Cardiac muscle cell (in vitro differentiated cells and primary cell): ENCODE measurements at places on chromosomes 3 and 15.
A peak's percentile ranks its signal among the peaks of the same experiment; 100 is the strongest.

DNA sequence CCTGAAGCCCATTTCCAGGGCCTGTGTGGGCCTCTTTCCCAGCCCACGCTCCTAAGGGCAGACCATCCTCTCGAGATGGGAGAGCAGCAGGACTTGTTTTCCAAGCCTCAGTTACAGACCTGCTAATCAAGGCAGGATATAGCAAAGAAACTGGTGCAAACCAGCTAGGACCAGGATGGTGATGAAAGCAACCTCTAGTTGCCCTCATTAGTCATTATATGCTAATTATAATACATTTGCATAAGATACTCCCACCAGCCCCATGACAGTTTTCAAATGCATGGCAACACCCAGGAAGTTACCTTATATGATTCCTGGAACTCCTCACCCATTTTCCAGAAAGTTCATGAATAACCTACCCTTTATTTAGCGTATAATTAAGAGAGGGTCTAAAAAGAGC, 34.4 kb upstream of the TRH start:
- no peaks in the 10 kb centered on the region for H3K36me3 ChIP-seq
- no peak overlapping the region for H3K4me3 ChIP-seq
- H3K4me1 ChIP-seq, result no peaks in the 10 kb centered on the region

DNA sequence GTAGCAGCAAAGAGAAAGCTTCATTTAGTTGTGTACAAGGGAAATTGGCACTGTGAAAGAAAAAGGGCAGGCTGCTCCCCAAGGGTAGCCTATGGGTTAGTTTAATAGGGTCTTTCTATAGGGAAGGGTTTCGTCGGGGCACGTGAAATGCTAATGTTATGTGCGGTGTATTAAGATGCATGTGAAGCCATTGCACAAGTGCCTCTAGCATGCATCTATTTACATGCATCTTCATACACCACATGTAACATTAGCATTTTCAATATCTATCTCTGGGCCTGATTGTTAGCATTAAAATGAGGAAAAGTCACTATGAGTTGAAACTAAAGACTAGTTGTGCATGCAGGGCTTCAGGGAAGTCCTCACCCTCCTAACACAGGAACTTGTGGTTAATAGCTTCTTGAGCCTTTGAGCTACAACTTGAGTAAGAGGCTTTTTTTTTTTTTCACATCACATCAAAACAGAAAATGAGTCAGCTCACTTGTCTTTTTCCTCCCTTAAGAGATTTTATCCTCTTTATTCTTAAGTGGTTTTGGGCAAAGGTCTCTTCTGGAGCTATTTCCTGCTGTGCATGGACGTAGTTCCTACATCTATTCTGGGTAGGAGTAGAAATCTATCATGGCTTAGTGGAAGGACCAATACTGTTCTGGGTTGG, 613.4 kb downstream of the ZPLD1 start:
- H3K4me3 ChIP-seq, result no peak overlapping the region

GRCh38 chr3:97940034-97940433, 32.2 kb downstream of the RIOX2 start:
- no peak overlapping the region for H3K4me3 ChIP-seq
- no peaks in the 10 kb centered on the region for H3K27me3 ChIP-seq
- no peak overlapping the region for H3K27ac ChIP-seq
- no peak for DNase-seq
- H3K36me3 ChIP-seq, result peaks cover 48% of the 10 kb centered on the region

GRCh38 chr3:51384055-51384725, 901 bp upstream of the MANF start:
- no peaks in the 10 kb centered on the region for H3K27me3 ChIP-seq
- peak overlapping the region; percentile 95 for H3K27ac ChIP-seq
- H3K36me3 ChIP-seq, result peaks cover 3% of the 10 kb centered on the region
- H3K4me1 ChIP-seq, result peaks cover 13% of the 10 kb centered on the region

GRCh38 chr15:31326875-31327668, 437 bp downstream of the KLF13 start:
- peak overlapping the region; percentile 69 for H3K27ac ChIP-seq
- no peaks in the 10 kb centered on the region for H3K27me3 ChIP-seq
- no peaks in the 10 kb centered on the region for H3K36me3 ChIP-seq
- peak overlapping the region; percentile 95 for H3K4me3 ChIP-seq
- DNase-seq, result peak; percentile 77
- peaks cover 15% of the 10 kb centered on the region for H3K4me1 ChIP-seq

GRCh38 chr15:87154761-87155160, 1075.1 kb downstream of the AGBL1 start:
- peak; percentile 2 for DNase-seq
- no peaks in the 10 kb centered on the region for H3K27me3 ChIP-seq
- no peaks in the 10 kb centered on the region for H3K36me3 ChIP-seq
- no peak overlapping the region for H3K4me3 ChIP-seq

GRCh38 chr15:74451322-74451721, 9.6 kb downstream of the UBL7 start:
- no peak overlapping the region for H3K4me3 ChIP-seq
- H3K36me3 ChIP-seq, result peaks cover 51% of the 10 kb centered on the region
- no peaks in the 10 kb centered on the region for H3K27me3 ChIP-seq
- H3K27ac ChIP-seq, result no peak overlapping the region
- H3K4me1 ChIP-seq, result no peaks in the 10 kb centered on the region

- H3K4me3 ChIP-seq, result no peak overlapping the region
- peaks cover 28% of the 10 kb centered on the region for H3K36me3 ChIP-seq
- no peaks in the 10 kb centered on the region for H3K27me3 ChIP-seq
- H3K27ac ChIP-seq, result no peak overlapping the region
- no peak for DNase-seq
Measured at GRCh38 chr3:193617628-193618027, 24.6 kb downstream of the OPA1 start.

- H3K27ac ChIP-seq, result no peak overlapping the region
- DNase-seq, result no peak
- no peaks in the 10 kb centered on the region for H3K4me1 ChIP-seq
- no peaks in the 10 kb centered on the region for H3K27me3 ChIP-seq
Measured at GRCh38 chr3:54191220-54191619, 68.9 kb downstream of the CACNA2D3 start.

GRCh38 chr3:170689296-170689829, 103.5 kb upstream of the SLC7A14 start:
- H3K4me1 ChIP-seq, result no peaks in the 10 kb centered on the region
- no peak overlapping the region for H3K4me3 ChIP-seq
- H3K36me3 ChIP-seq, result no peaks in the 10 kb centered on the region
- H3K27me3 ChIP-seq, result no peaks in the 10 kb centered on the region
- H3K27ac ChIP-seq, result no peak overlapping the region

GRCh38 chr3:97636465-97636864, 128.1 kb upstream of the ARL6 start:
- DNase-seq, result no peak
- H3K4me1 ChIP-seq, result no peaks in the 10 kb centered on the region
- H3K27ac ChIP-seq, result no peak overlapping the region
- H3K36me3 ChIP-seq, result no peaks in the 10 kb centered on the region

DNA sequence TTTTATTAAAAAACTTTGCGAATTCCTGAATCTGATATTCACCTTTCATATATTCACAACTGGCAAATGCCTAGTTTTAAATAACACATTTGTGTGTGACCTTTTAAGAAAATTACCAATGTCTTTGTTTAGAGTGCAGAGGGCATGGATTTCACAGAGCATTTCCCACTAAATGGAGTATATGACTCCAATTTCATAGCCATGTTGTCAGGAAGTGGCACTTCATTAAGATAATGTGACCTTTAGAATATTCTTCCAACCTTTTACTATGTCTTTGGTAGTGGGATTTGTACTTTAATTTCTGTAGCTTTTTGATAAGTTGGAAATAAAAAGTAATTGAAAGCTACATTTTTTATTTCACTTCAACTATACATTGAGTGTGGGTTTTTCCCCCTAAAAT, 188.7 kb downstream of the NAALADL2 start:
- no peak overlapping the region for H3K27ac ChIP-seq
- no peak for DNase-seq
- no peaks in the 10 kb centered on the region for H3K36me3 ChIP-seq
- no peak overlapping the region for H3K4me3 ChIP-seq
- no peaks in the 10 kb centered on the region for H3K4me1 ChIP-seq

DNA sequence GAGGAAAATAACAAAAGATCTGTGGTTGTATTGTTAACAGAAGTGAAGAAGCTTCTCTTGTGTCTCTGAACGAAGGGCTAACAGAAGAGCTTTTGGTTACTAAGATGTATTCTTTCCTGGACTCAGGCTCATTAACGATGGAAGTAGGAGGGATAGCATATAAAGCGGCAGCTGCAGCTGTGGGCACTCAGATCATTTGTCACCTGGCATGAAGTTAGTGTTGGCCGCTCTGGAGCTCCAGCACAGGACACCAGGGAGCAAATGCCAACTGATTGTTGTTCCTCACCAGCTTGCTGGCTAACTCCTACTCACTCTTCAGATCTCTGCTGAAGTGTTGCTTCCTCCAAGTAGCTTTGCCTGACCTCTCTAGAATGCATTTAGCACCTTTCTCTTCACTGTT, 15.5 kb upstream of the SLITRK3 start:
- H3K36me3 ChIP-seq, result no peaks in the 10 kb centered on the region
- H3K27me3 ChIP-seq, result peaks cover 11% of the 10 kb centered on the region
- no peak overlapping the region for H3K27ac ChIP-seq
- H3K4me1 ChIP-seq, result no peaks in the 10 kb centered on the region
- no peak for DNase-seq
- no peak overlapping the region for H3K4me3 ChIP-seq

DNA sequence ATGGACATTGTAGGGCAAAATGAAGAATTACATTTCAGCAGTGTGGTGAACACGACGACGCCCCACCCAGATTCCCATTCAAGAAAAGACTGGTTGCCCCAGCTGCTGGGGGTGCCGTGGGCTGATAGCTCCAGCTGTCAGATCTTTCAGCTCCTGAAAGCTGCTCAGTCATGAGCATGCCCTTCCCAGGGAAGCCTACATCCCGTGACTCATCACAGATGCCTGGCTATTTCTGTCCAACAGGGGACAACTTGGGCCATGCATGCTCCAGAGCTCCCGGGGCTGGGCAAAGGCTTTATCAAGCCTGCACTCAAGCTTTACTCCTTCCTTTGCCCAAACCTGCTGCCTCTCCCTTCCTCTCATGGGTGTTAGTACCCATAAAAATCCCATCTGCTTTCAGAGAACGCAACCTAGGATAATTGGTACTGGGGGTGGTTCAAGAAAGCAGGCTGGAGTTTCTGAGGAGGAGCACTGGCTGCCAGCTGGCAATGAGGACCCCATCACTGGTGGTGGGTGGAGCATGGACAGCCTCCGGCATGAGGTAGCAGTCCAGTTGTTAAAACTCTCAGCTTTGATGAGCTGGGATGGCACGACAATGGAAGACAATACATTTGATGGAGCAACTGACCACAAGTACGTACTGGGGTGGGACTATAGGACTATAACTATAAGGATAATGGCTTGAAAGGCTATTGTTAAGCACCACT, 16.4 kb upstream of the ST8SIA2 start:
- no peaks in the 10 kb centered on the region for H3K4me1 ChIP-seq
- H3K27me3 ChIP-seq, result no peaks in the 10 kb centered on the region
- no peak for DNase-seq
- H3K4me3 ChIP-seq, result no peak overlapping the region
- no peaks in the 10 kb centered on the region for H3K36me3 ChIP-seq

GRCh38 chr3:98732286-98733052, 30.7 kb upstream of the ST3GAL6 start:
- no peaks in the 10 kb centered on the region for H3K36me3 ChIP-seq
- peak overlapping the region; percentile 92 for H3K27ac ChIP-seq

DNA sequence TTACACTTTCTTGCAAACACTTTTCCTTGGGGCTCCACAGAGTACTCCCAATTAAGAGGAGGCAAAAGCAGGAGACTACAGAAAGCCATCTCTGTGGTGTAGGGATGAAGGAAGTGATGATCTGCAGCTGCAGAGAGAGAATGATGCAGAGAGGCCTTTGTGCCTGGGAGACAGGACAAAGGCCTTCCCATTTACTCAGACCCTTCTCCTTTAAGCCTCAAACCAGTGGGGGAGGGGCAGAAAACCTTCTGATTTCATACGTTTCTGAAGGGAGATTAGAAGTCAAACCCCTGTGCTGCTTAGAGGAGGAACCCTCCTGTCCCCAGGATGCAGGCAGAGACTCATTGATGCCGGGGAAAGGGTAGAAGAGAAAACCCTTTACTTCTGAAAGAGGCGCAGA, 130.8 kb downstream of the NEO1 start:
- peaks cover 8% of the 10 kb centered on the region for H3K36me3 ChIP-seq
- no peak overlapping the region for H3K4me3 ChIP-seq
- no peak overlapping the region for H3K27ac ChIP-seq
- H3K27me3 ChIP-seq, result no peaks in the 10 kb centered on the region
- peaks cover 4% of the 10 kb centered on the region for H3K4me1 ChIP-seq
- no peak for DNase-seq

GRCh38 chr3:122246199-122246598, 62.7 kb downstream of the CASR start:
- H3K27ac ChIP-seq, result no peak overlapping the region
- H3K4me3 ChIP-seq, result no peak overlapping the region
- H3K27me3 ChIP-seq, result peaks cover 22% of the 10 kb centered on the region
- no peaks in the 10 kb centered on the region for H3K4me1 ChIP-seq
- peak; percentile 16 for DNase-seq

- H3K27ac ChIP-seq, result no peak overlapping the region
- H3K36me3 ChIP-seq, result no peaks in the 10 kb centered on the region
- H3K4me1 ChIP-seq, result no peaks in the 10 kb centered on the region
- DNase-seq, result peak; percentile 56
- H3K27me3 ChIP-seq, result no peaks in the 10 kb centered on the region
Measured at GRCh38 chr15:56428821-56429458, 36.0 kb downstream of the MNS1 start.

GRCh38 chr3:67384016-67384415, 270.4 kb downstream of the SUCLG2 start:
- H3K36me3 ChIP-seq, result no peaks in the 10 kb centered on the region
- peaks cover 19% of the 10 kb centered on the region for H3K4me1 ChIP-seq
- no peak for DNase-seq
- no peaks in the 10 kb centered on the region for H3K27me3 ChIP-seq
- no peak overlapping the region for H3K27ac ChIP-seq

GRCh38 chr3:36965440-36965839, 20.6 kb upstream of the TRANK1 start:
- DNase-seq, result no peak
- H3K27ac ChIP-seq, result peak overlapping the region; percentile 68
- no peak overlapping the region for H3K4me3 ChIP-seq
- H3K36me3 ChIP-seq, result no peaks in the 10 kb centered on the region
- peaks cover 16% of the 10 kb centered on the region for H3K4me1 ChIP-seq

DNA sequence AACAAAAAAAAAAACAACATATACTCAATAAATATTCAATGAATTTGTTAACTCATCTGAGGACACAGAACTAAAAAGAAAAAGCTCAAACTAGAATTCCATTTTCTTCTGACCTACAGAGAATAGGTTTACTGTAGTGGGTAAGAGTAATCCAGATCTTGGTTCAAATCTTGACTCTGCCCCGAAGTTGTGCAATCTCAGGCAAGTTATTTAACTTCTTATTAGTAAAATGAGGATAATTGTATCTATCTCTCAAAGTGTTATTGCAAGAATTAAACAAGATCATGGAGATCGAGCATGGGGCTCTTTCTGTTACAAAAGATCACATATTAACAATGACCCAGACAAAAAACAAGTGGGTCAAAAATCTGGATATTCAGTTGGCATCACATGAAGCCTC, 41.1 kb upstream of the OXTR start:
- H3K36me3 ChIP-seq, result no peaks in the 10 kb centered on the region
- DNase-seq, result no peak
- H3K4me3 ChIP-seq, result no peak overlapping the region
- no peak overlapping the region for H3K27ac ChIP-seq
